MV-4-11 (cell line): ENCODE measurements at places on chromosomes 1 and 21.

DNA sequence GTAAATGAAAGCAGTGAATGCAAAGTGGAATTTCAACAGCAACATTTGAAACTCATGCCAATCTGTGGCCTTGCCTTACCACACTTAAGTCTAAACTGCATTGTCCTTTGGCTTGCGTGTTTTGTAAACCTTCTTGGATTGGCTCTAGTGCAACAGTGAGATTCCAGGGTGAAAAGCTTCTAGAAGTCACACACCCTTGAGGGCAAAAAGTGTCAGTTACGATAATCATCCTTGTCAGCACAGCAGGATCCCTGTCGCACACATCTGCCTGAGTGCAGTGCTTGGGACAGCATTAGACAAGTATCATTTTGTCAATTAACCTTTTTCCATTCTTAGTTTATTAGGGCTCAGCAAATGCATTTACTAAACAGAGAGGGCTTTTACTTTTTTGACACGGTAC, 243.4 kb upstream of the PTBP2 start:
- no peak for DNase-seq

GRCh38 chr1:172585348-172585747, 52.4 kb downstream of the SUCO start:
- no peak for DNase-seq

DNA sequence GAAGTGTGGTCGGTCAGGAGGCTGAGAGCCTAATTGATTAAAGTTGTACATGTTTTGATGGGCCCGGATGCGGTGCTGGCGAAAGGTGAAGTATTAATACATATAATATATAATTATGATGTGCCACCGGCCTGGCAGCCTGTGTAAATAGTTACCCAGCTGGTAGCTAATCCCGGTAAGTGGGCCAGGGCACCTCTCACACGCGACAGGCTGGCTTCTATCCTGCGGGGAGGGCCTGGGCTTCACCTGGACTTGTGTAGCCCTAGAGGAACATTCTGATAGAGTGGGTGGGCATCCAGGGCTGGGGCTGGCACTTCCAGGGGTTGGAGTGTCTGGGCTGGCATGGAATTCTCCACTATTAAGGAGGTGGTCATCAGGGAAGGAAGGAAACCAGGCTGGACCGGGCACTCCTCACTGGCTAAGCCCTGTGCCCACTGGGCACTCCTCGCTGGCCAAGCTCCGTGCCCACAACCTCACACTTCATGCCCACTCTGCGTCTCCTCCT, 48.3 kb downstream of the IGSF21 start:
- DNase-seq = no peak

DNA sequence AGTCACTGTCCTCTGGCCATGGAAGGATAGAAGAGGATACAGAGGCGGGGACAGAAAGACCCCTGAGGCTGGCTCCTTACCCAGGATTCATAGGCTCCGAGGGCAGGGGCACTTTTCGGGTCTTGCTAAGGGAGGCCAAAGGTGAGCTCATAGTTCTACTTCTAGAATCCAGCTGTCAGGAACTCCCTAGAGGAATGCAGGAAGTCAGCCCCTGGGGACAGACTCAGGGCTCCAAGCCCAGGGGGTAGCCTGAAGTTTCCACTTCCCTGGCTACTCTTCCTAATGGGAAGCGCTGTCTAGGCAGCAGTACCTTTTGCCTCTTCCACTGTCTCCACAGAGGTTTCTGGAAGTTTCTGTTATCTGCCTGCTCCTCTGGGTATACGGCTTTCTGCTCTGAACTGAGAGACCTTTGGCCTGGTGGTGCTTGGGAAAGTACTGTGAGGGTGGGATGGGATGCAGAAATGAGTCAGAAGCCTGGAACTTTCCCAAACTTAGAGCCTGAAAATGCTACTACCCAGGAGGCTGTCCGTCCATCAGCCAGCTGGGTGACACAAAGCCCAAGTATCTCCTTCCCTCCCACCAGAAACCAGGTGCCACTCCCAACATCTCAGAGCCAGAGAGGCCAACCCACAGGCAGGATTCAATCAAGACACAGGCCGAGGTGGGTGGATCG, 3.6 kb downstream of the UBXN11 start:
- no peak for DNase-seq

- no peak for DNase-seq
These were observed 41.6 kb upstream of the LRRC3 start for GRCh38 chr21:44413566-44414290.

GRCh38 chr1:46569884-46570725, 18.7 kb upstream of the KNCN start:
- DNase-seq = no peak

DNA sequence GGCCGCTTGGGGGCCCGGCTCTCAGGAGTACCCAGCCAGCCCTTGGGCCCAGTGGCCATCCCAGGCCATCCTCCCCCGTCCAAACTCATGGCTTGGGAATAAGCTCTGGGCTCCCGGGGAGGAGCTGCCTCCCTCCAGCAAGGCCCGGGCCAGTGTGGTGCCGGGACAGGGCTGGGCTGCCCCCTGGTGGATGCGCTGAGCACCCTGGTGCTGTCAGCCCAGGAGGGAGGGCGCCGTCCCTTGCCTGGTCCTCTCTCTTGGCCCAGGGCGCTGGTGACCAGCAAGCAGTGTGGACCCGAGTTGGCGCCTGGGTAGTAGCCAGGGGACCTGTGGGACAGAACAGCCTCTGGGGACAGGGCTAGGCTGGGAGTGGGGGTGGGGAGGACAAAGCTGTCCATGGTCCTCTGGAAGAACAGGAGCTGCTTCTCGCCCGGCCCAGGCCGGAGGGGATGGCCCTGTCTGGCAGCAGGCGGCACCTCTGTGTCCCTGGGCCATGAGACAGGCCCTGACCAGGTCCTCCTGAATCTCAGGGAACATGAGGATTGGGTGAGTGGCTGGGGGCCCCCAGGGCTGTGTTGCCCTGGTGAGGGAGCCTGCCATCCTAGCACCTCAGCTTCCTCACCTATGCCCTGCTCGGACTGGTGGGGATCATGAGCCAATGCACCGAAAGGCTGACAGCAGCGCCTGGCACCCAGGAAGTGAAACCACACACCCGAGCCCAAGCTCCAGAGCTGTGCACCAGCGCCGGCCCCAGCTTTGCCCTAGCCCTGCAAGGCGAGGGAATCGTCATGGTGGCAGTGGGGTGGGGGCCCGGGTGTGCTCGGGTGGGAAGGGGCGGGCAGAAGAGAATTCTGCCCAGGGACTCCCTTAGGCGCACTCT, 9.4 kb downstream of the MORN1 start:
- DNase-seq = peak; percentile 47

DNA sequence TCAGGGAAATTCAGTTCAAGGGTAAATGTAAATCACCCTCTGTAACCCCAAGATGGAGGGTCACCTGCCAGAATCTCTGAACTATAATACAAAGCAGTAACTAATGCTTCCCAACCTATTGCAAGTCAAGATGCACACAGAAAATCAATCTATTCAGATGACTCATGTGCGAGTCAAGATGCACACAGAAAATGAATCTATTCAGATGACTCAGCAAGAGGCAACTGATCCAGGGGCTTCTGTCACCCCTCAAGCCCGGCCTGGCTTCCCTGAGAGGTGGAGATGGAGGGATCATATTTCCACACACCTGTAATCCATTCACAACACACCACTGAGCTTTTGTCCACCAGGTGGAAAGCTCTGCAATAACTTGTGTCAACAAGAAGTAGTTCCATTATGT, 17.4 kb upstream of the HIVEP3 start:
- DNase-seq = no peak

- no peak for DNase-seq
These were observed 51.4 kb downstream of the LRRC8B start for GRCh38 chr1:89576013-89576412.

DNA sequence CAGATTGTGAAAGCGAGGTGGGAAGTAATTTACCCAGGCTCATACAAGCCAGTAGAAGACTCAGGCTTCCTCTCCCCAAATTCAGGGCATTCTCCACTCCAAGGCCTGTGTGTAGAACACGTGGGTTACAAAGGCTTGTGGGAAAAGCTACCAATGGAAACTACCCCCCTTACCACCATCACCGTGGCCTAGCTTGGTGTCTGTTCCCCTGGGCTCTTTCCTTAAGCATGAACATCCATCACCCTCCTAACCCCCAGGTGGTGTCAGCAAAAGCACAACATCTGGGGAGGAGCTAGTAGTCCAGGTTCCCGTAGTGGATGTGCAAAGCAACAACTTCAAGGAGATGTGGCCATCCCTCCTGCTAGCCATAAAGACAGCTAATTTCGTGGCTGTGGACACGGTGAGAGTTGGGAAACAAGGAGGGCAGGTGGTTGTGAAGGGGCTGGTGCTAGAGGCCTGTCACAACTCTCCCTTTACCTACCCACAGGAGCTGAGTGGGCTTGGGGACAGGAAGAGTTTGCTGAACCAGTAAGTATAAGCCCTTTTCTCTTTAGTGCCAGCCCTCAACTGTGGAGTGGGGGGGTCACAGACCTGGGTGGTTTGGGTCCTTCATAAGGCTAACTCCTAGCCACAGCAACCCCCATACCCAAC, 701 bp upstream of the MUTYH start:
- DNase-seq = peak; percentile 46

DNA sequence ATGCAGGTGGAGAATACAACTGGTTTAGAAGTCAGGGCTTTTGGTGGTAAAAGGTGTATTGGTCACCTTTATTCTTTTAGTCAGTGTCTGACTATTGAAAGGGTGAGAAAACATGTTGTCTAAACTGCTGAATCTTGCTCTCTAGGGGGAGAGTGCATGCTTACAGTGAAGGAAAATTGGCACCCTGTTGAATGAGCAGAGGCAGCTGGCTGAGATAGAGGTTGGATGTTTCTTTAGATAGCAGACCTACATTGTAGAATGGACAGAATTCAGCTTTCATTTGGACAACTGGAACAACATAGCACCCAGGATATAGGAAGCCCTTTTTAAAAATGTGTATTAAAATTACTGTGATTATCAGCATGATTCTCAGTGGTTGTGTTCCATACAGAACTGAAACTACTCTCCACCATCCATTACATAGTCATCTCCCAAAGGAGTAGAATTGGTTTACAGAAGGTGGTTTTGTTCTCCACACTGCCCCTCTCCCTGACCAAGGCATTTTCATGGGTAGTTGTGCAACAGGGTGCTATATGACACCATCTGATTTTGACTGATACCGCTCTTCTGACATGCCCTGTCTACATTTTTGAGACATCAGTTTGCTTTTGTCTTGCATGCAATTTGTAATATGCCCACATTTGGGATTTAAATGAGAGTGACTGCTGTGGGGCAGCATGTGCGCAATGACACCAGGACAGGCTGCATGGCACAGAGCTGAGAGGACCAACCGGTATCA, 16.2 kb downstream of the RHOU start:
- peak; percentile 86 for DNase-seq
